ENCODE measurements at places on chromosomes 7 and 10. TPM values are rescaled to one million over a fixed set of nuclear protein-coding genes. Genes with fewer than 3 reads are reported as not detected.

Gene FKBP6
- total RNA-seq, result not detected

Gene VGF
- under 0.01 TPM for total RNA-seq

Gene BEND7
- 0.64 TPM for total RNA-seq

Gene EBF3
- 6.0 TPM for total RNA-seq

Gene GIMAP6
- not detected for total RNA-seq

Gene DDC
- not detected for total RNA-seq

Gene PHKG1
- total RNA-seq, result 0.43 TPM

Gene SP4
- total RNA-seq, result 3.9 TPM

Gene OR2A12
- not detected for total RNA-seq

Gene IMPDH1
- 54.0 TPM for total RNA-seq

Gene FIS1
- 134 TPM for total RNA-seq

Gene ELN
- total RNA-seq, result 0.64 TPM

Gene FLNC
- 202 TPM for total RNA-seq

Gene TMEM225B
- total RNA-seq, result 0.43 TPM

Gene NPTX2
- 0.43 TPM for total RNA-seq

Gene COL17A1
- not detected for total RNA-seq

Gene NACAD
- 2.6 TPM for total RNA-seq

Gene VWC2
- total RNA-seq, result not detected

Gene DLX5
- total RNA-seq, result not detected

Gene DPYSL4
- 0.86 TPM for total RNA-seq

Gene IFIT2
- total RNA-seq, result 10.3 TPM

Gene BICC1
- 39.3 TPM for total RNA-seq

Gene HTR5A
- total RNA-seq, result not detected

Gene NAT16
- total RNA-seq, result not detected

Gene NEURL1
- total RNA-seq, result under 0.01 TPM

Gene GPC2
- total RNA-seq, result 0.43 TPM

Gene C10orf67
- under 0.01 TPM for total RNA-seq

Gene PRKAR2B
- total RNA-seq, result 7.1 TPM

Gene CYP26C1
- not detected for total RNA-seq

Gene CDK6
- 30.7 TPM for total RNA-seq

Gene LIPK
- not detected for total RNA-seq

Gene STRIP2
- total RNA-seq, result 2.9 TPM

Gene CYP3A7
- not detected for total RNA-seq

Gene SEMA3E
- total RNA-seq, result 0.43 TPM

Gene PNLIPRP2
- total RNA-seq, result not detected

Gene CNNM1
- 3.5 TPM for total RNA-seq

Gene WDR91
- total RNA-seq, result 5.8 TPM

Gene TACC2
- 5.6 TPM for total RNA-seq

Gene ACTR3C
- 7.4 TPM for total RNA-seq

Gene AKR1D1
- not detected for total RNA-seq

Gene GPER1
- 2.6 TPM for total RNA-seq

Gene PRPS1L1
- not detected for total RNA-seq

Gene PLCE1
- total RNA-seq, result 0.32 TPM
